ENCODE measurements at places on chromosomes 7 and 10.

DNA sequence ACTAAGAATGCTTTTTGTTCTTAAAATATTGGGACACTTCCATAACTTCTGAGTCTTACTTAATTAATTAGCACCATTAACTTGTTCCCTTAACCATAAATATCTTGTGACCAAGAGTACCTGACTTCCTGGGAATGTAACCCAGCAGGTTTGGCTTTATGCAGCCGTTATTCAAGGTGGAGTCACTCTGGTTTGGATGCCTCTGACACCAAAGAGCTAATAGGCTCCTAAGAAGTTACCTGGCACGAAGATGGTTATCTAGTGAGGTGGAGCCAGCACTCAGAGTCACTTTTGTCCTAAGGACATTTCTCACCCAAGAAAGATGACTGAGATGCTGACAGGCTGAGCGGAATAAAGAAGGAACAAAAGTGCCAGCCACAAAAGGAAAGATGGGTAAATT, 172.3 kb downstream of the C1GALT1 start:
- H3K36me3 ChIP-seq = no peaks in the 10 kb centered on the region
- H3K4me3 ChIP-seq = no peak overlapping the region
- no peak overlapping the region for H3K27ac ChIP-seq
- H3K4me1 ChIP-seq = no peaks in the 10 kb centered on the region
- H3K27me3 ChIP-seq = no peaks in the 10 kb centered on the region
- no peak for DNase-seq

DNA sequence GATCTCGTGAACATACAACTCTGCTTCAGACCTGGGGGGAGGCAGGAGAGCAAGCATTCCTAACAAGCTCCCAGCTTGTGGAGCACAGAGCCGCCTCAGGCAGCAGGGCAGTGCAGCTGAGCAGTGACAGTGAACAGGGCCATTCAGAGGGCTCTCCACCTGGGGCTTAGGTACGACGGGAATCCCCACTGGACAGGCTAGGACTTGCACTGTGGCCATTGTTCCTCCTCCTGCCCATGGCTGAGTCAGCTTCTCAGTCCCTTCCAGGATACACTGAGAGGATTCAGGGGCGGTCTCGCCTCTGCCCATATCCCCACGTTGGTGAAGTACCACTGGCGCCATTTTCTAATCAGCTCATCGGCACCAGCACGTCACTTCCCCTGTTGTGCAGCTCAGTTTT, 71.1 kb downstream of the FIGNL1 start:
- peak overlapping the region; percentile 68 for H3K27ac ChIP-seq
- peaks cover 94% of the 10 kb centered on the region for H3K4me1 ChIP-seq
- H3K4me3 ChIP-seq = no peak overlapping the region
- H3K27me3 ChIP-seq = no peaks in the 10 kb centered on the region

GRCh38 chr10:21675157-21675796, 141.2 kb downstream of the MLLT10 start:
- no peak overlapping the region for H3K27ac ChIP-seq
- peaks cover 1% of the 10 kb centered on the region for H3K4me1 ChIP-seq
- peaks cover 11% of the 10 kb centered on the region for H3K36me3 ChIP-seq

DNA sequence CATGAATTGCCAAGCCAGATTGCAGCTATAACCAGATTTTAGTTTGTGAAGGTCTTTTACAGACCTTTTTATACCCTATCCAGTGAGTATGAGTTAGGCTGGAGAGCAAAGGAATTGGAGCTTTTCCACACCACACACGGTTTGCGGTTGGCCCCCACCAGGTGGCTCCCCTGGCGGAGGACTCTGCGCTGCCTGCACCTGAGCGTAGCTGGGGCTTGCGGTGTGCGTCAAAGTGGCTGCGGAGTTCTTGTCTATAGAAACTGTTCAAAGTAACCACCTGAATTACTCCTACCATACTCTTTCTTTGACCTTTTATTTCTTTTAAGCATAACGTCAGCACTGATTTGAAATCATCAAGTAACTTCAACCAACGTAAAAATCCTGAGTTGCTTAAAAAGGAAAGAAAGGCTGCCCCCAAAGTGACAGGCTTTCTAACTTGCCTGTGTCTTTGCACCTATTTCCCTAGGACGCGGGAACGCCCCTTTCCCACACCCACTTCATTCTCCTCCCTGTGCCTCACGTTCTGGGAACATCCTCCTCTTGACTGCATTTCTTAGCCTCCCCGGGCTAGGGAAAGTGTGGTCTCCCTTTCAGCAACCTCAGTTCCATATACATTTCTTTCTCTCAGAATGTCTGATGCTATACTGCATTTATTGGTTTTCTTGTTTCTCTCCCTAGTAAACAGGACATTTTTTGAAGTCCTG, 47.6 kb upstream of the TMEM72 start:
- H3K4me3 ChIP-seq = peak overlapping the region; percentile 83
- peaks cover 14% of the 10 kb centered on the region for H3K4me1 ChIP-seq
- no peak for DNase-seq
- H3K27me3 ChIP-seq = peaks cover 42% of the 10 kb centered on the region
- H3K27ac ChIP-seq = no peak overlapping the region

- H3K4me1 ChIP-seq = no peaks in the 10 kb centered on the region
- DNase-seq = no peak
- no peak overlapping the region for H3K27ac ChIP-seq
- no peaks in the 10 kb centered on the region for H3K36me3 ChIP-seq
- no peak overlapping the region for H3K4me3 ChIP-seq
- H3K27me3 ChIP-seq = peaks cover 8% of the 10 kb centered on the region
These were observed 184.3 kb downstream of the KIAA1217 start for GRCh38 chr10:24393201-24393600.

GRCh38 chr10:63653747-63654146, 132.5 kb downstream of the REEP3 start:
- no peaks in the 10 kb centered on the region for H3K36me3 ChIP-seq
- H3K4me1 ChIP-seq = no peaks in the 10 kb centered on the region
- no peak overlapping the region for H3K27ac ChIP-seq
- H3K4me3 ChIP-seq = no peak overlapping the region

DNA sequence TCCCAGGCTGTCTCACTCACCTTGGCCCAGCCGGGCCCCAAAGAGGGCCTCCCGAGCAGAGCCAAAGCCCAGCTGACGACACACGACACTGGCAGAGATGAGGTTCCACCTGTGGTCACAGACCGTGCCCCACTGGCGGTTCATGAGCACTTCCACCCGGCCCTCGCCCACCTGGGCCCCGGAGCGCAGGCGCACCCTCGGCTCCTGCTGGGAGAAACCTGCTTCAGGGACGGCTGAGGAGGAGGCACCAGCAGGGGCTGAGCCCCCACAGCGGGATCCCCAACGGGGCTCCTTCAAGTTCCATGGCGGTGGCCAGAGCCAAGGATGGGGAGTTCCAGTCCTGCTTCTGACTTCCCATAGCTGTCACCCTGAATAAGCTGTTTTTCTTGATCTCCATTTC, 10.0 kb downstream of the LOXL4 start:
- H3K4me3 ChIP-seq = no peak overlapping the region
- H3K27me3 ChIP-seq = no peaks in the 10 kb centered on the region
- no peaks in the 10 kb centered on the region for H3K4me1 ChIP-seq
- no peak overlapping the region for H3K27ac ChIP-seq
- DNase-seq = no peak

DNA sequence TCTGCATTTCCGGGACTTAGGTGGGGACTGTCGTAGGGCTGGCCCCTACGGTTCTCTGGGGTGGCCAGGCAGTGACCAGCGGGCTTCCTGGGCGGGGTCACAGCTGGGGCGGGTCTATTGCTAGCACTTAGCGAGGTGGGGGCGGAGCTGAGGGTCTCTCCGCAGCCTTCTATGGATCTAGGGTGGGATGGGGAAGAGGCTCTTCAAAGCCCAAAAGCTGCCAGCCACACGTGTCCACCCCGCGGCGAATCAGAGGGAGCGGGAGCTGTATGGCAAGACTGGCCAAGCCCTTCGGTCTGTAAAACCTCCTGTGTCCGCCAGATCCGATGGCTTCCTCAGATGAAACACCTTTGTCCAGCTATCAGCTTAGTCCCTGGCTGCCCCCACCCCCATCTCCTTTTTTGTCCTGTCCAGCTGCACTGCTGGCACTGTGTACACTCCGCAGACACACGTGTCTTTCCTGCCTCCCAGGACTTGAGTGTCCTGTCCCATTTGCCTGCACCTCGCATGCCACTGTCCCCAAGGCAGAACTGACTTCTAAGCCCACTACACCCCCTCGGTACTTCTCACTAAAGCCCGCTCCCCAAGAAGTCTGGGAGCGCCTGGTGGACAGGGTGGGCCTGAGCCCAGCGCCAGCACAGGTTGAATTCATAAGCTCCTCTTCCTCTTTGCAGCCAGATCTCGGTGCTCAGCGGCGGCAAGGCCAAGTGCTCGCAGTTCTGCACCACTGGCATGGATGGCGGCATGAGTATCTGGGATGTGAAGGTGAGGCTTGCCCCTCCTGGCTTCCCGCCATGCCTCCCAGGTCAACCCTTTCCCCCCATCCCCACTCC, 14.8 kb downstream of the PDAP1 start:
- peak overlapping the region; percentile 80 for H3K27ac ChIP-seq
- no peaks in the 10 kb centered on the region for H3K27me3 ChIP-seq
- H3K4me3 ChIP-seq = peak overlapping the region; percentile 46
- H3K36me3 ChIP-seq = peaks cover 58% of the 10 kb centered on the region

DNA sequence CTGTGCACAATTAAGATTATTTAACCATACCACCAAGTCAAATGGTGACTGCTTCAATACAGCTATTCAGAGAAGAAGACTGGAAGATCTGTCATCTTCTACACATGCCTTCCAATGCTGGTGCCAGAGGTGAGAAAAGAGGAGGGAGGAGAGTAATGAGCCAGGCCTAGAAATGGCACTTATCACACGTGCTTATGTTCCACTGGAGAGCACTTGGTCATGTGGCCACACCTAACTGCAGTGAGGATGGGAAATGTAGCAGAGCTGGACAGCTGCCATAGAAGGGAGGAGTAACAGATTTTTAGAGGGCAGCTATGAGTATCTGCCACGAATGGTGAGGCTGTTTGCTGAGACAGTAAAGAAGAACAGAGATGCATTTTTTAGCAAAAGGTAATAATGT, 77.1 kb downstream of the MPLKIP start:
- no peak overlapping the region for H3K27ac ChIP-seq
- peaks cover 3% of the 10 kb centered on the region for H3K4me1 ChIP-seq
- H3K36me3 ChIP-seq = peaks cover 11% of the 10 kb centered on the region
- H3K4me3 ChIP-seq = no peak overlapping the region

- H3K36me3 ChIP-seq = peaks cover 24% of the 10 kb centered on the region
- no peak for DNase-seq
- H3K27me3 ChIP-seq = no peaks in the 10 kb centered on the region
- peaks cover 62% of the 10 kb centered on the region for H3K4me1 ChIP-seq
- H3K4me3 ChIP-seq = peak overlapping the region; percentile 89
These were observed 994 bp downstream of the SLC25A28 start for GRCh38 chr10:99619090-99619800.

DNA sequence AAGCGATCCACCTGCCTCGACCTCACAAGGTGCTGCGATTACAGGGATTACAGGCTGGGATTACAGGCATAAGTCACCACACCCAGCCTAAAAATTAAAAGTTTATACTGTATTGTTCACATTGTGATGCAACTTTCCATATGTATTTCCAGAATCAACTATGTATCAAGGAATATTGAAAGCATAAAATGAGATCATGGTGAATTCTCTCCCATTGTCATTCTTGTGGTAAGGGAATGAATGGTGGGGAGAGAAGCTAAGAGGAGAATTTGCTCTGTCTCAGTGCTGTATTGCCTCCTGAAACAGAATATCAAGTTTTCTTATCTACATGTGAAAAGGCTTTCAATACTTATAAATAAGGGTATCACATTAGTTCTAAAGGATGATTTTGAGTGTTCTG, 81.7 kb downstream of the CD36 start:
- no peaks in the 10 kb centered on the region for H3K4me1 ChIP-seq
- no peak overlapping the region for H3K27ac ChIP-seq
- no peak overlapping the region for H3K4me3 ChIP-seq
- no peaks in the 10 kb centered on the region for H3K27me3 ChIP-seq
- no peaks in the 10 kb centered on the region for H3K36me3 ChIP-seq

DNA sequence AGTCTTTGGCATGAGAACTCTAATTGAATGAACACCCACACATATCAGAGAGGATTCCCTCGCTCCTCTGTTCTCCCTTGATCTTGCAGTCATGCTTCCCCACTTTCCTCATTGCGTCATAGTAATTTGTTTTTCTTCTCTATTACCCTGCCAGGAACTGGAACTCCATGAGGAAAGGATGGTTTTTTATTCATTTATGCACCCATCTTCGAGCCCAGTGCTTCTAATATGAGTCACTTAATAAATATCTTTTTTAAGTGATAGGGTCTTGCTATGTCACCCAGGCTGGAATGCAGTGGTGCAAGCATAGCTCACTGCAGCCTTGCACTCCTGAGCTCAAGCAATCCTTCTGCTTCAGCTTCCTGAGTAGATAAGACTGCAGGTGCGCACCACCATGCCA, 83.5 kb downstream of the OTUD1 start:
- H3K4me1 ChIP-seq = peaks cover 6% of the 10 kb centered on the region
- peaks cover 7% of the 10 kb centered on the region for H3K27me3 ChIP-seq
- no peak overlapping the region for H3K4me3 ChIP-seq
- no peaks in the 10 kb centered on the region for H3K36me3 ChIP-seq

Data from activated naive CD8-positive, alpha-beta T cell treated with anti-CD3 and anti-CD28 coated beads, Interleukin-2, amount 50 U/mL, for 24 hours (primary cell).